Urothelium cell line (cell line): ENCODE measurements at places on chromosomes 2 and 18.

GRCh38 chr2:26356771-26357170 lies 10.2 kb upstream of the ADGRF3 start:
- DNase-seq: no peak

DNA sequence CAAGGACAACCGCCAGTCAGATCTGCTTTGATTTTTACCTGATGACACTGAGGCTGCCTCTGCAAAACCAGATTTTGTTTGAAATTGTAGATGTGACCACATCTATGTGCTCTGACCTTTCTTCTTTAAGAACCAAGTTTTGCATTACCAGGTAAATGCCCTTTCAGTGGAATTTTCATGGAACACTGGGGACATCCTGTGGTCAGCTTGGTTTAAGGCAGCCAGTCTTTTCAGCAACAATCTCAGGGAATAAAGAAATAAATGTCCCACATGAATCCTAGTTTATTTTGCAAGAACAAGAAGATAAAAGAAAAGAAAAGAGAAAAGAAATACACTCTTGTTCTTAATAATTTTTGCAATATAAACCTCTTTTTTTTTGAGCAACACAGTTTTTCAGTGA lies 90.6 kb downstream of the POU3F3 start:
- DNase-seq: peak; percentile 62

GRCh38 chr18:21141668-21142422 lies 30.2 kb upstream of the ROCK1 start:
- DNase-seq: no peak

DNA sequence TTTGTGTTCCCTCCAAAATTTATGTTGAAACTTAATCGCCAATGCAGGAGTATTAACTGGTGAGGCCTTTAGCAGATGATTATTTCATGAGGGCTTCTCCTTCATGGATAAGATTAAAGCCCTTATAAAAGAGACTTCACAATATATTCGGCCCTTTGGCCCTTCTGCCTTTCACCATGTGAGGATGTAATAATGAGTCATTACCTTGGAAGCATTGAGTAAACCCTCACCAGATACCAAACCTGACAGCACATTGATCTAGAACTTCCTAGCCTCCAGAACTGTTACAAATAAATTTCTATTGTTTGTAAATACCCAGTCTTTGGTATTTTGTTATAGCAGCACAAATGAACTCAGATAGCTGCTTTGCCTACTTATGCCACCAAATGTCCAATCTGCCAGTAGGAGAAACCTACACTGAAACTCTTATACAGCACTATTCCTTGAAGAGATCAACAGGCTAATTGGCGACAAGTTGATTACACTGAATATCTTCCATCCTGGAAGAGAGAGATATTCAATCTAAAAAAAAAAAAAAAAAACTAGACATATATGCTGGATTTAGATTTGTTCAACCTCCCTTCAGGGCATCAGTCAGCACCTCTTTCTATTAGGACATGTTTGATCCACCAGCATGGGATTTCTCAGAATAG lies 125.9 kb upstream of the COL5A2 start:
- DNase-seq: no peak

DNA sequence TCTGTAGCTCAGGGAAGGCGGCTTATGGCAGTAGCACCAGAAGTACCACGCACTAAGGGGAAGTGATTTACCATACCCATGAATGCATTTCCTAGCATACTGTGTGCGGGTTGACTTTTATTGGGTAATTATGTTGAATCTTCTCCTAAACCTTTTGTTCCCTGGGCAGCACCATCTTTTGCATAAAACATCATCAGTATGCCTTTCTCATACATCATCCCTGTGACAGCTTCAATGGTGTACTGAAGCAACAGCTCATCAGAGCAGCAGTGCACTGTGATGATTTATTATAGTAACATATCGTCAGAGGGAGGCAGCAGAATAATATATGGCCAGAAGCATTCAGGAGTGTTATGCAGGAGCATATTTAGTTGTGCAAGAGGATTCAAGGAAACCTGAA lies 204.9 kb downstream of the CDH7 start:
- DNase-seq: no peak

- peak; percentile 40 for DNase-seq
Observed at GRCh38 chr2:86764661-86765309, 25.9 kb downstream of the CD8A start.

DNA sequence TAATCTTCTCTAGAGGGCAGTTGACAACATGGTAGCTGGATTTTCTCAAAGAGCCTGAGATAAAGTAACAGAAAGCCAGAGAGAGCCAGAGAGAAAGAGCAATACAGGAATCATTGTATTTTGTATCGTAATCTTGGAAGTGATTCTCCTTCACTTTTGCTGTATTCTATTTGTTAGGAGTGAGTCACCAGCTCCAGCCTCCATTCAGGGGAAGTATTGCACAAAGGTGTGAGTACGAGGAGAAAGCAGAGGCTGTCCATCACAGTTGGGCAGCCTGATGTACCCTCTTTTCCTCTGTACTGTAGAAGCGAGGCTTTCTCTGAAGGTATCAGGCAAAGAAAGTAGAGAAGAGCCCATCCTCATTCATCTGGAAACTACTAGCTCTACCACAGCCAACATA lies 176.8 kb downstream of the KCNS3 start:
- DNase-seq: no peak

- peak; percentile 43 for DNase-seq
Observed at GRCh38 chr2:133171393-133172004, 396.8 kb downstream of the NCKAP5 start.

GRCh38 chr2:11746807-11747459 lies 501 bp downstream of the LPIN1 start:
- DNase-seq: no peak
